ENCODE measurements at places on chromosomes 7 and 10.

DNA sequence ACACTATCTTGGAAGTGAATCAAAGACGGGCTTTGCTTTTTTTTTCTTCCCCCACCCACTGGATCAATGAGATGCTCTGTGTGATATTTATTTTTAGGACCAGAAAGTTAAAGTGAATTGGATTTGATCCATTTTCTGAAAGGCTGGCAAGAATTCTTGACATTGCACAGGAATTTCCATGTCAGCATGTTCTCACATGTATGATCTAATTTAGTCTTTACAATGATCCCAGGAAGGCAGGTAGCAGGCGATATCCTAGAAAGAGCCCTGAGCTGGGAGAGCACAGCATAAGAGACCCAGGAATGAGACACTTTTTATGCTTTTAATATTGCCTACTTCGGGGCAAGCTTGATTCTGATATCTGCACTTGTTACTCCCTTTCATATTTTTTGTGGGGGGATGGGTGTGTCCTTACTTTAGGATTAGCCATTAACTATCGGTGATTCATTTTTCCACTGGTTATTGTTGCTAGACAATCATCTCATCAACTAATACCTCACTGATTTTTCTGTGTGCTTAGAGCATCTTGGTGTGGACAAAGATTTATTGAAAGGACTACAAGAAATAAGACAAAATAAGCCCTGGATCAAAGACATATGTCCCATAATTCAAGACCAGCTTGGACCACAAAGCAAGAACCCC is 58.1 kb downstream of the NRP1 start:
- DNase-seq = no peak

DNA sequence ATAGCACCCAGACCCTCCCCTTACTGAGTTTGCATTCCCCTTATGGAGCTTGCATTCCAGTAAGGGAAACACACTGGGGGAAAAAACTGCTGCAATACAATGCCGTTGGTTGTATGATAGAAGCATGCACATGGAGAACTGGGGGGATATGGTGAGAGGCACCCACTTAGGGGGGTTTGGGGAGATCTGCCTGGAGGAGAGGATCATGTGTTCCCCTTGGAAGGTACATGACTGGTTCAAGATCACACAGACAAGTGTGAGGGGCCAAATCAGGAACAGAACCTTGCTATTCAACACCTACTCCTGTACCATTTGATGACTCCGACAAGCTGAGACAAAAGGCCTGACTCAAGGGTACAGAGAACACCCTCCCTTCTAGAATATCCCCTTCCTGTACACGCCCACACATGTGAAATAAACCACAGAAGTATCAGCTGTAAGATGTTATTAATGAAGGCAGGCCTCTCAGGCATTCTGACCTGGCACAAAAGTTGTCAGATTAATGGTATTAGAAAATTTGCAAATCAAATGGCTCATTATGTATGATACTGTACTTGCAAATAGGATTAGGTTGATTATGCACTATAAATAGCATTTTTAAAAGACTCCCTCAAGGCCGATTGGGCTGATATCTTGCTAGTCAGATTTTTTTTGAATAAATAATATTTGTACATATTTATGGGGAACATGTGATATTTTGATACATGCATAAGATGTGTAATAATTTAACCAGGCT is 122.2 kb downstream of the NPY start:
- DNase-seq = no peak

DNA sequence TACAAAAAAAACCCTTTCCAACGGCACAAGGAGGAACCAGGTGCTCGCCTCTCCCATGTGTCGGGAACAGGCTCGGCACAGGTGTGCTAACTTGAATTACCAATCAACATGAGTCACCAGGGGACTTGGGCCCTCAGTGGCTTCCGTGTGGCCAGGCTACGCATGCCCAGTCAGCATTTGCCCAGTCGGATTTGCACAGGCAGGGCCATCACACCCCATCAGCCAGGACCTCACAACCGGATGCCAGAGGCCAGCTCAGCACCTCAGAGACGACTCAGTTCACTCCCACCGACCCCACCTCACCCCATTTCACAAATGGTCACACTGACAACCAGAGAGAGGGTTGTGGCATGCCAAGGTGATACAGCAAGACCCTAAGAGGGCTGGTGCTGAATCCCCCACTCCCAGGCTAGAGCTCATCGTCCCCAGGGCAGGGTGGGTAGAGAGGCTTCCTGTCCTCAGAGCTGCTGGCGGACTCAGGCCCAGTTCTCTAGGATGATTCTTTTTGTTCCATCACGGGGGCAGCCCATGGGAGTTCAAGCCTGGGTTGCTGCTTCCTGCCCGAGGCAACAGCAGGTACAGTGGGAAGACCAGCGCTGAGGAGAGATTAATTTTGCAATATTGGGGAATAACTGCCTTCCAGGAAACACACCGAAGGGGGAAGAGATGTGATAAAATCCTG is 13.6 kb downstream of the ANXA11 start:
- DNase-seq = peak; percentile 38

GRCh38 chr7:7732621-7733281 is 14.3 kb upstream of the RPA3 start:
- no peak for DNase-seq

DNA sequence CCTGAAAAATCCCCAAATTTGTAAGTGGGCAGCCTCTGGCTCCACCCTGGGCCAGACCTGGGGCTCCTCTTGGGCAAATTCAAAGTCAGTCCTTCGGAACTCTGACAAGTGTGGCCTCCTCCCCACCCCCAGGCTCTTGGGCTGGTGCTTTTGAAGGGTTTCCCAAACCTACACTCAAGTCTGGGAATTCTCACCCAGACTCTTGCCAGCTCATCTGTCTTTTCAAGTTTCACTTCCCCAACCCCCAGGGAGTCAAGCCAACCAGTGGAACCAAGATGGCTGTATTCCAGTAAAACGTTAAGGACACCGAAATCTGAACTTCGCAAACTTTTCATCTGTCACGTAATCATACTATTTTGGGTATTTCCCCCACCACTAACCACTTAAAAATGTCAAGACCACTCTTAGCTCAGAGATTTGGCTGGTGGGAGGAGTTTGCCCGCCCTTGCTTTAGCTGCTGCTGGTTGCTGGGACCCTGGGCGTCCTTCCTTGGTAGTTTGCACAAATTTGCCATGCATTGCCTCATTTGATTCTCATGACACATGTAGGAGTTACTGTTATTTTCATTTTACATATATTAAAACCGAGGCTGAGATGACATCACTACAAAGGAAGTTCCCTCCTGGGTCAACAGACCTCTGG is 1.7 kb upstream of the MYO1G start:
- peak; percentile 64 for DNase-seq

DNA sequence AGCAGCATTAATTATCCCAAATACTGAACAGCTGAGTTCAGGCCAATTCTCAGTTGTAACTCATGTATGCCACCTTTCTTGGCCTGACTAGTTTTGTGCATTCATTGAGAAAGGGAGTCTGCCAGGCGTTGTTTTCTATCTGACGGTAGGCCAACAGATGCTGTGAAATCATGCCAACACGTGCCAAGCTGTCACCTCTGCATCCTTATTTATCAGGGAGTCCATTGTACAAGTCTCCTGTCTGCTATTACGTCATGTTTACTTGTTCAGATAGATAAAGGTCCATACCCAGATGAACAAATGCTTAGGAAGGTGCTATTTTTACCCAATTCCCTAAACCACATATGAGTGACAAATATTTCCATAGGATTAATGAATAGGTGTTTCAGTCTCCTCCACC is 127.2 kb upstream of the CDK6 start:
- DNase-seq = no peak

GRCh38 chr7:44052771-44053365 is 8.4 kb downstream of the DBNL start:
- DNase-seq = no peak

DNA sequence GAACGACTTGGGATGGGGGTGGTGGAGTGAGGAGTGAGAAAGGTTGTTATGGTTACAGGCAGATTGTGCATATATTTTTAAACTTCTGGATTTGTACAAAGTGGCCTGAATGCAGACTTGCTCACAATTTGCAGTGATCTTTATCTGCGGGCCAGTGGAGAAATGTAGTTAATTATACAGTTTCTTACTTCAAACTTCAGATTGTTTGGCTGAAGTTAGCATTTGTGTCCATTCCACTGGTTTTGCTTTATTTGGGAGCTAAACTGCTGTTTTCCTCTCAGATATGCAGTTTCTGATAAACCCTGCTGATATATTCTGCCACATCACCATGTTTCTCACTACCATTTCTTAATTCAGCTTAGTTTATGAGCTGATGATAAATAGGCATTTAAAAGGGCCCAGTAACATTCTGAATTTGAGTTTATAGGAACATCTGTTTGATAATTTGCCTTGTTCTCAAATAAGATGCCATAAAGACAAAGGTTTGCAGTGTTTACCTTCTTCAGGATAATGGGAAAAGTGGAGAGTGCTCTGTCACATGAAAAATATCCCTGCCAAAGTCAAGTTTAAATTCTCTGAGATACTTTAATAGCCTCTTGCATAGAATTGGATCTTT is 170.1 kb downstream of the ST7 start:
- DNase-seq = no peak

- no peak for DNase-seq
These were observed 656.0 kb downstream of the CNTNAP2 start for GRCh38 chr7:146772601-146773000.

DNA sequence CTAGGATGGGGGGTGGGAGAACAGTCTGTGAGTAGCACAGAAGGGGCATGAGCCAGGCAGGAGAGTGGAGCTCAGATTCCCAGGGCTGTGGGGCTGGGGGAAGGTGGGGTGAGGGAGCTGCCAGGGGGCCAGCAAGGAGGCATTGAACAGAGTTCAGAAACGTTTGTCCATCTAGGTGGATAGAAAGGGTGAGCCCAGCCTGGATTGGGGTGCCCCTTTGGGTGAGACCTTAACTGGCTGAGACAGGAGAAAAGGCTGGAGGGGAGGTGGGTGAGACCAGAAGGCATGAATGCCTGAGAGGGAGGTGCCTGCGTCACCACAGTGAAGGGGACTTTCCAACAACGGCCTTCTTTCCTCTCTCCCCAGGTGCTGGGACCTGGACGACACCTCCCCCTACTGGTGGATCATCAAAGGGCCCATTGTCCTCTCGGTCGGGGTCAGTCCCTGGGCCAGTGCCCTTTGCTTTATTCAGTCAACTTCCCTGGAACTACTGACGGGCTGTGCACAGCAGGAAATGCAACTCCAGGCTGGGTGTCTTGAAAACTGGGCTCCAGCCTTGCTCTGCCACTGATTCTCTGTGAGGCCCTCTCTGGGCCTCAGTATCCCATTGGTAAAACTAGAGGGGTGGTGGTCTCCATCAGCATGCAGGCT is 11.0 kb downstream of the GHRHR start:
- no peak for DNase-seq

GRCh38 chr7:87048839-87049238 is 10.6 kb downstream of the ELAPOR2 start:
- DNase-seq = no peak

GRCh38 chr7:1758859-1759521 is 88.9 kb downstream of the ELFN1 start:
- no peak for DNase-seq

- DNase-seq = no peak
These were observed 163.8 kb downstream of the INHBA start for GRCh38 chr7:41538810-41539724.

DNA sequence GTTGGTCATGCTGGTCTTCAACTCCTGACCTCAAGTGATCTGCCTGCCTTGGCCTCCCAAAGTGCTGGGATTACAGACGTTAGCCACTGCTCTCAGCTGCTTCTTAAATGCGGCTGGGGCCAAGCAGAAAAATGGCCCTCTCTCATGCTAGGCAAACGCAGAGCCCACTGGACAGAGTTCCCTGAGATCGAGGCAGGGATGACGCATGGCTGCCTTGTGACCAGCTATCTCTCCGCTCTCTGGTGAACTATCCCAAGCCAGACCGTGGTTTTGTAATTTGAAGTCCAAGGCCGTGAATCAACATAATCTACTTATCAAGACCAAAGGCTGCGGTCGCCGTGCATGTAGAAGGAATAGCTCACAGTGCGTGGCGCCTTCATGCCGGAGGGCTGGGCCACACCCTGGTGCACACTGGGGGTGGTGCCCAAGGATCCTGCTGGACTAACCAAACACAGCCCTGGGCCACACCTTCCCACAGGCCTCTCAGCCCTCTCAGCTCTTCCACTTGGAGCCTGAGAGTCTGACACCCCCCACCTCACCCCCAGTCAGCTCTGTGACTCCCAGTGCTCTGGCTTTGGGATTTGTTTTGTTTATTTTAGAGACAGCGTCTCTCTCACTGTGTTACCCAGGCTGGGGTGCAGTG is 88.1 kb upstream of the CUX1 start:
- DNase-seq = no peak

DNA sequence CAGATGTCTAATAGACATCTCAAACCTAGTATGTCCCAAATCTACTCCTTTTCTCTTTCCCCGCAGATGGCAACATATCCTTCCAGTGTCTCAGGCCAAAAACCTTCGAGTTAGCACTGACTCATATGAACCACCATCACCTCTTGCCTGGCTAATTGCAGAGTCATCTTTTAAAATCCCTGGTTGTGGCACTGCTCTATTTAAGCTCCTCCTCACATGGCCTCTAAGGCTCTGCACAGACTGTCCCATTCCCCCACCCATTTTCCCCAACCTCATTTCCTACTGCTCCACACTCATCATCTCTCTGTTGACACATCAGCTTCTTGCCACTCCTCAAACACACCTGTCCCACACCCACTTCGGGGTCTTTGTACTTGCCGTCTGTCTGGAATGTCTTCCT is 16.8 kb upstream of the HBP1 start:
- no peak for DNase-seq

DNA sequence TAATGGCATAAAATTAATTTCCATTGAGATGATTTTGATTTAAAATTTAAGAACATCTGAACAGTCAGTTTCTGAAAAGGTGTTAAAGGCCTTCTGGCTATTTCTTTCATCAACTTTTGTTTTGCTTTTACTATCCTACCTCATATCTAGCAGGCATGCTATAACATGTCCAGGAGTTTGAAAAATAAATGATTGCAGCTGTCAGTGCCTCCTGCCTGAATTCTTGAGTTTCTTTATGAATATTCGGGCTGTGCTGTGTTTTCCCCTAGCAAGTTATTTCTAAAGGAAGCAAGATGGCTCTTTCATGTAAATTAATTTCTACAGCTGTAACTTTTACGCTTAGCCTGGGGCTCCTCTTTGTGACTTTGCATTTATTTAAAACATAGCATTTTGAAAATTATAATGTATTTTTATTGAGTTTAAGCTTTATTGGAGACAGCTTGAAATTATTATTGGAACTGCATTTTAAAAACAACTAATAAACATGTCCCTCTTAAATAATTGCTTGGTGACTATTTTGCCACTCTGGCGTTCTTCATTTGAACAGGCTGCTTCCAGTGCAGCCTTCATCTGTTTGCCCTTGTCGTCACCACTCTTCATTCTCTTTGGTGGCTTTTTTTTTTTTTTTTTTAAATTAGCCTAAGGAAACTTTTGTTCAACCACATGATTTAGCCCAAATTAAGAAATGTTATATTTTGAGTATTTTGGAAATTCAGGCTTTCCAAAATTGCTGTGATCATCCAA is 1083.4 kb upstream of the LRRN3 start:
- no peak for DNase-seq
